ENCODE measurements at places on chromosomes 16 and 17. TPM values are rescaled to one million over a fixed set of nuclear protein-coding genes. Genes with fewer than 3 reads are reported as not detected.
A peak's percentile ranks its signal among the peaks of the same experiment; 100 is the strongest.

GRCh38 chr16:30083216-30084055, 7.6 kb downstream of the PPP4C start:
- H3K27me3 ChIP-seq, result no peaks in the 10 kb centered on the region
- H3K27ac ChIP-seq, result peak overlapping the region; percentile 86
- DNase-seq, result no peak
- peaks cover 16% of the 10 kb centered on the region for H3K36me3 ChIP-seq
- no peak overlapping the region for H3K4me3 ChIP-seq

GRCh38 chr17:27269201-27269600, 24.7 kb upstream of the WSB1 start:
- no peak overlapping the region for H3K27ac ChIP-seq
- H3K36me3 ChIP-seq, result no peaks in the 10 kb centered on the region
- no peak for DNase-seq
- H3K4me3 ChIP-seq, result no peak overlapping the region
- H3K27me3 ChIP-seq, result no peaks in the 10 kb centered on the region

DNA sequence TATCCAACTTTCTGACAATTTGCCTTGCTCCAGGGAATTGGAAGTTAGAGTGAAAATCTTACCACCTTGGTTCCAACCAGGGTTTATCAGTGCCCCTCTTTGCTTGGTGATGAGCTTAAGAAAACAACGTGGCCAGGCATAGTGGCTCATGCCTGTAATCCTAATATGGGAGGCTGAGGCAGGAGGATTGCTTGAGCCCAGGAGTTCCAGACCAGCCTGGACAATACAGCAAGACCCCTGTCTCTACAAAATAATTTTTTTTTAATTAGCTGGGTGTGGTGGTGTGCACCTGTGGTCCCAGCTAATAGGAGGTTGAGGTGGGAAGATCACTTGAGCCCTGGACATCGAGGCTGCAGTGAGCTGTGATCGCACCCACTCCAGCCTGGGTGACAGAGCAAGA, 21.4 kb downstream of the SLC7A6 start:
- peaks cover 16% of the 10 kb centered on the region for H3K36me3 ChIP-seq
- peak overlapping the region; percentile 98 for H3K27ac ChIP-seq
- H3K4me3 ChIP-seq, result peak overlapping the region; percentile 82
- no peak for DNase-seq
- H3K27me3 ChIP-seq, result no peaks in the 10 kb centered on the region
- H3K4me1 ChIP-seq, result peaks cover 97% of the 10 kb centered on the region

DNA sequence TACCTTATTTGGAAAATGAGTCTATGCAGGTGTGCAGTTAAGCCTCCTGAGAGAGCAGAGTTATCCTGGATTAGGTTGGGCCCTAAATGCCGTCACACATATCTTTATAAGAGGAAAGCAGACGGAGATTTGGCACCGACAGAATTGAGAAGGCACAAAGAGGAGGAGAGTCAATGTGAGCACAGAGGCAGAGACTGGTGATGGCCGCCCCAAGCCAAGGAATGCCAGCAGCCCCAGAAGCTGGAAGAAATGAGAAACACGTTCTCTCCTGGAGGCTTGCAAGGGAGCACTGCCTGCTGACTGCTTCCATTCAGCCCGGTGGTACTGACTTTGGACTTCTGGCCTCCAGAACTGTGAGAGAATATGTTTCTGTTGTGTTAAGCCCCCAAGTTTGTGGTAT, 3.2 kb downstream of the SLC46A1 start:
- no peak for DNase-seq
- peaks cover 11% of the 10 kb centered on the region for H3K4me1 ChIP-seq
- no peaks in the 10 kb centered on the region for H3K27me3 ChIP-seq
- H3K36me3 ChIP-seq, result no peaks in the 10 kb centered on the region

DNA sequence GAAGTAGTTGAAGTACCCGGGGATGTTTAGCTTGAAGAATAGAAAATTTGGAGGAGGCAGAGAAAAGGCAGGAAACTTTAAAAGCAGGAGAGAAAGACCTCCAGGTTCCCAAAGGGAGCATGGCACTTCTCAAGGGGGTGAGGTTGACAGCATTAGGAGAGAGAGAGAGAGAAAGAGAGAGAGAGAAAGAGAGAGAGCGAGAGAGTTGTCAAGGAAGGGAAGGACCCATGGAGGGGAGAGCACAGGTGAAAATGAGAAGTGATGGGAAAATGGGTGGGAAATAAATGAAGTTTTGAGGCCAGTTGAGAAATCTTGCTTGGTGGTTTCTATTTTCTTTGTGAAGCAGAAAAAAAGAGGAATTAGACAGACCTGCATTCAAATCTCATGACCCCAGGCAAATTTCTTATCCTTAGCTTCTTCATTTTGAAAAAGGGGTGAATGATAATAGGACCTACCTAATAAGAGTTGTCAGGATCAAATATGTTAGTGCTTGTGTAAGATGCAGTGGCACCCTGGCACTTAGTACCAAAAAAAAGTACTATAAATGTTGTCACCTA, 24.0 kb downstream of the PRKCB start:
- H3K4me3 ChIP-seq, result peak overlapping the region; percentile 77
- peak overlapping the region; percentile 69 for H3K27ac ChIP-seq
- peaks cover 4% of the 10 kb centered on the region for H3K36me3 ChIP-seq
- DNase-seq, result peak; percentile 40
- no peaks in the 10 kb centered on the region for H3K27me3 ChIP-seq
- peaks cover 74% of the 10 kb centered on the region for H3K4me1 ChIP-seq

- H3K27me3 ChIP-seq, result no peaks in the 10 kb centered on the region
- H3K4me1 ChIP-seq, result no peaks in the 10 kb centered on the region
- no peak overlapping the region for H3K27ac ChIP-seq
- peaks cover 40% of the 10 kb centered on the region for H3K36me3 ChIP-seq
- no peak for DNase-seq
Observed at GRCh38 chr17:83037084-83037873, 42.1 kb upstream of the METRNL start.

- no peak overlapping the region for H3K27ac ChIP-seq
- no peak for DNase-seq
- no peaks in the 10 kb centered on the region for H3K36me3 ChIP-seq
Observed at GRCh38 chr17:9549215-9549614, 26.4 kb downstream of the STX8 start.

GRCh38 chr16:87305505-87306391, 11.4 kb downstream of the C16orf95 start:
- no peak overlapping the region for H3K27ac ChIP-seq
- no peak overlapping the region for H3K4me3 ChIP-seq
- no peak for DNase-seq
- no peaks in the 10 kb centered on the region for H3K4me1 ChIP-seq

GRCh38 chr16:10103118-10103517, 79.1 kb downstream of the GRIN2A start:
- no peak for DNase-seq
- H3K36me3 ChIP-seq, result no peaks in the 10 kb centered on the region
- H3K27ac ChIP-seq, result no peak overlapping the region

DNA sequence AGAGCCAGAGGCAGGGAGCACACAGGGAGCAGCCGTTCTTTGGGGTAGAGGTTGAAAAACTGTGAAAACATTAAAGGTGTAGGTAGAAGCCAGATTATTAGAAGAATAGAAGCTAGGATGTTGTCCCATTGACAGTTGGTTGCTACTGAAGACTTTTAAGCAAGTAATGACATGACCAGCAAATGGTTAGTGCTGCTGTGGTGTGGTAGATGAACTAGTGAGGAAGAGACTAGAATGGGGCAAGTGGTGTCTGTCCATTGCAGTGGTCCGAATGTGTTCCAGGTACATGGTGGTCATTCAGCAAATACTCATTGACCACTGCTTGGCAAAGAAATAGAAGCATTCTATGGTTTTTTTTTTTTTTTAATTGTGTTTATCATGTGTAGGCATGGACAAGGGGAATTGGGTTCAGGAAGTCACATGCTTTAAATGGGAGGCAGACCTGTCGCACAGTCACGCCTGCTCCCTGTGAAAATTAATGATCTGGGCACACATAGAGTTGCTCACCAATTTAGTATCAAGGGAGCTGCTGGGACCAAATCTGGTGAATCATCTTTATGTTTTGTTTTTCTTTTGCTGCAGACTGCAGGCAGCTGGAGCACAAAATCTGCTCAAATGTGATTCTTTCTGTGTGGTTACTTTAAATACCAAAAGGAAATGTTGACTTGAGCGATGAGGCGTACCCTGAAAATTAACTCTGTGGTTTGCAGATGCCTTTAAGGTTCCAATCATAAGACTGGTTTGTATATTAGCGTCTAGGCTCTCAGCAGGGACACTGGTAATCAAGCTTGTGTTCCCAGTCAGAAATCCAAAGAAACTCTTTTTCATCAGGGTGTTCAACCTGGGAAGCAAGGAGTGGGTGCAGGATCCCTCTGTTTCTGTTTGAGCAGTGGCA, 30.7 kb downstream of the YPEL2 start:
- DNase-seq, result peak; percentile 53
- H3K4me3 ChIP-seq, result peak overlapping the region; percentile 58
- H3K4me1 ChIP-seq, result peaks cover 79% of the 10 kb centered on the region
- H3K36me3 ChIP-seq, result peaks cover 9% of the 10 kb centered on the region

DNA sequence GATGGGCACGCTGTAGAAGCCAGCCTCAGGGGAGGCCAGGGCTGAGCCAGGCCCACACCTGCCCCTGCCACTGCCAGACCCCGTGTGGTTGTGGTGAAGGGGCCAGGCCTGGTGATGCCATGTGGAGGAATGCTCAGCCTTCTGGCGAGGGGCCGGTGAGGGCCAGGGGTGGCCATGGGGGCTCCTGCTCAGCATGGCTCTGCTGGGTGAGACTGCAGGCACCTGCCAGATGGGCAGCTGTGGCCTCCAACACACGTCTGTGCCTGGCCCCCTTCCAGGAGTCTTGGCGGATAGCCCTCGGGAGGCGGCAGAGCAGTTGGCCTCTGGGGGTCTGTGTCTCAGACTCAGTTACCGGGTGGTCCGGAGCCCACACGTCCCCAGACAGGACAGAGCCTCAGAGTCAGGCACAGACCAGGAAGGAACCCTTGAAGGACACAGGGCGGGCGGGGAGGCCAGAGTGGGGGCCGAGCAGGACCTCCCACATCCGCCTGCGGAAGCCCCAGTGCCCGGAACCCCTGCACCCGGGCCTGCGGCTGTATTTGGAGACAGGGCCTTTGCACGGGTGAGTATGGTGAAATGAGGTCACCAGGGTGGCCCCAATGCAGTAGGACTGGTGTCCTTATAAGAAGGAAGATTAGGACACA, 22.5 kb upstream of the CHMP6 start:
- no peaks in the 10 kb centered on the region for H3K27me3 ChIP-seq
- peak overlapping the region; percentile 87 for H3K27ac ChIP-seq
- no peak for DNase-seq
- peaks cover 13% of the 10 kb centered on the region for H3K36me3 ChIP-seq
- peaks cover 22% of the 10 kb centered on the region for H3K4me1 ChIP-seq

DNA sequence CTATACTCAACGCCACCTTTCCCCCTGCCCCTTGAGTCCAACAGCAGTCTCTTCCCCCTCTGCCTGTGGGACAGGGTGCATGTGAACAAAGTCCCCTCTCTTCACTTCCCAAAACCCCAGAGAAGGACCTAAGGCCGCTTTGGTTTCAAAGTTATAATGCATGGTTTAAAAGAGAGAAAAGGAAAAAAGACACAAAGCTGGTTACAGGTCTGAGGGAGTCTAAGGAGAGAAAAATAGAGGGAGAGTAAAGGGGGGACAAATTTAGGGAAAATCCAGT, 1.1 kb upstream of the GABARAP start:
- DNase-seq, result no peak
- peak overlapping the region; percentile 95 for H3K27ac ChIP-seq
- H3K4me3 ChIP-seq, result peak overlapping the region; percentile 98
- peaks cover 15% of the 10 kb centered on the region for H3K36me3 ChIP-seq
- no peaks in the 10 kb centered on the region for H3K27me3 ChIP-seq
- H3K4me1 ChIP-seq, result peaks cover 51% of the 10 kb centered on the region

DNA sequence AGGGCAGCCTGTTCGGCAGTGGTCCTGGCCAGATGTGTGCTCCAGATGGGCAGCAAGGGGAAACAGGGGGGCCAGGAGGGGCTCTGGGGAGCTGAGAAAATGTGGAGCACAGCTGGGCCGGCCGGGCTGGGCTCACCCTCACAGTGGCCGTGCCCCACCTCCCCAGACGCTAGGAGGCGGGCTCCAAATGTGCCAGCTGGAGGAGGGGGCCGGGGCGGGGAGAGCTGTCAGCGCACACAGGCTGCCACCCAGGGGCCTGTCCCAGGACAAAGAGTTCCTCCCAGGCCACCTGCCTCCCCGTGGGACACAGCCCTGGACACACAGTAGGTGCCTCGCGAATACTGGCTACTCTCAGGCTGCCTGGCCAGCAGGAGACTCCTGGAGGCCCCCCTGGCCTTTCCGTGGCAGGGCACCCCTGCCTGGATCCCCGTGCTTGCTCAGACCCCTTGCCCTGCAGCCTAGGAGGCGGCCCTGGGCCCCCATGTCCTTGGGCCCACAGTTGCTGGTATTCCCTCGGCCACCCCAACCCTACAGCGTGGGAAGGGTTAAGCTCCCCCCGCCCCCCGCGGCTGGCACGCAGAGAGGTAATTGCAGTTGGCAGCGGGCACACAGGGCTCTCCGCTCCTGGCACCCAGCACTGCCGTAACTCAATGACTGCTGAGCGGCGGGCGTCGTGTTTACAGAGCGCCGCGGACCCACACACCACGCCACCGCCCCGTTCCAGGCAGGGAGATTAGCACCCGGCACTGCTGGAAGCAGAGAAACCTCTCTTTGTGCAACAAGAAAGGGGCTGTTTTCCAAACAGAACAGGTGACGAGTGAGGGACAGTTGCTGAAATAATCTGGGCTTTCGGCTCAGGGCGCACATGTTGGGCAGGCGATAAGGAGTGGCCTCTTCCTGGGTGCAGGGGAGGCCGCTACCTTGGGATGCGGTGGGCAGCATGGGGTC, 32.2 kb downstream of the BAHCC1 start:
- no peaks in the 10 kb centered on the region for H3K36me3 ChIP-seq
- no peak overlapping the region for H3K27ac ChIP-seq
- H3K4me3 ChIP-seq, result peak overlapping the region; percentile 40
- H3K4me1 ChIP-seq, result peaks cover 10% of the 10 kb centered on the region
- H3K27me3 ChIP-seq, result peaks cover 4% of the 10 kb centered on the region

- no peak overlapping the region for H3K27ac ChIP-seq
- no peaks in the 10 kb centered on the region for H3K36me3 ChIP-seq
- peaks cover 11% of the 10 kb centered on the region for H3K4me1 ChIP-seq
- no peak overlapping the region for H3K4me3 ChIP-seq
Observed at GRCh38 chr16:14111713-14112538, 40.8 kb downstream of the MRTFB start.

GRCh38 chr16:27048316-27048715, 18.4 kb upstream of the C16orf82 start:
- H3K27ac ChIP-seq, result no peak overlapping the region
- H3K27me3 ChIP-seq, result no peaks in the 10 kb centered on the region
- H3K4me3 ChIP-seq, result no peak overlapping the region
- no peak for DNase-seq

DNA sequence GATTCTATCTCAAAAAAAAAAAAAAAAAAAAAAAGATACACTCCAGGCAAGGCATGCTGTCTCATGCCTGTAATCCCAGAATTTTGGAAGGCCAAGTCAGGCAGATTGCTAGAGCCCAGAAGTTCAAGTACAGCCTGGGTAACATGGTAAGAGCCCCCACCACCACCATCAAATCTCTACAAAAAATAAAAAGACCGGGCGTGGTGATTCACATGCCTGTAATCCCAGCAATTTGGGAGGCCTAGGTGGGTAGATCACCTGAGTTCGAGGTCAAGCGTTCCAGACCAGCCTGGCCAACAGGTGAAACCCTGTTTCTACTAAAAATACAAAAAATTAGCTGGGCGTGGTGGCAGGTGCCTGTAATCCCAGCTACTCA, 1.8 kb upstream of the ACLY start:
- DNase-seq, result no peak
- no peaks in the 10 kb centered on the region for H3K27me3 ChIP-seq
- H3K4me3 ChIP-seq, result no peak overlapping the region
- no peaks in the 10 kb centered on the region for H3K36me3 ChIP-seq
- H3K4me1 ChIP-seq, result peaks cover 15% of the 10 kb centered on the region

KCNH4 gene
- not detected for polyA plus RNA-seq

ACSF3 gene
- polyA plus RNA-seq, result 34.7 TPM

TPSD1 gene
- not detected for polyA plus RNA-seq

GPR139 gene
- not detected for polyA plus RNA-seq

HNF1B gene
- polyA plus RNA-seq, result 0.09 TPM

DNAI2 gene
- polyA plus RNA-seq, result not detected

CBX8 gene
- polyA plus RNA-seq, result 0.73 TPM

MPP3 gene
- polyA plus RNA-seq, result not detected
